Right lobe of liver (tissue), 6 donors: ENCODE measurements at places on chromosomes 1 and 21.

- no peak overlapping the region for H3K4me3 ChIP-seq
- no peaks in the 10 kb centered on the region for H3K36me3 ChIP-seq
- H3K27ac ChIP-seq = no peak overlapping the region
- no peak for DNase-seq
- H3K27me3 ChIP-seq = no peaks in the 10 kb centered on the region
Measured at GRCh38 chr1:3662080-3662671, 9.9 kb downstream of the TP73 start.

DNA sequence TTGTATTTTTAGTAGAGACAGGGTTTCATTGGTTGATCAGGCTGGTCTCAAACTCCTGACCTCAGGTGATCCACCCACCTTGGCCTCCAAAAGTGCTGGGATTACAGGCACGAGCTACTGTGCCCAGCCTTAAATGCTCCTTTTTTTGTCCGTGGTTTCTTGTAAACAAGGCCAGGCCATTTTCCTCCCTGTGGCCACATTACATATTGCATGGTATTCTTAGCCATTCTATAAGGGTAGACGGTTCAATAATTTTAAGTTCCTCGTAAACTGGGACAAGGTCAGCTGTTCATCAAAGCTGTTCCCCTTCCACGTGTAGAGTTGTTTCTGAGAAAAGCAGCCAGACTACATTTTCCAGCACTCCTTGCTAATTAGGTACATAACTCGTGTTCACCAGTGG, 10.3 kb upstream of the LUZP1 start:
- H3K4me1 ChIP-seq = no peaks in the 10 kb centered on the region
- DNase-seq = no peak
- H3K27ac ChIP-seq = no peak overlapping the region
- no peaks in the 10 kb centered on the region for H3K27me3 ChIP-seq
- no peaks in the 10 kb centered on the region for H3K36me3 ChIP-seq
- no peak overlapping the region for H3K4me3 ChIP-seq

GRCh38 chr1:59952065-59952464, 25.5 kb upstream of the CYP2J2 start:
- no peaks in the 10 kb centered on the region for H3K36me3 ChIP-seq
- no peaks in the 10 kb centered on the region for H3K4me1 ChIP-seq
- H3K27ac ChIP-seq = no peak overlapping the region
- H3K27me3 ChIP-seq = no peaks in the 10 kb centered on the region

DNA sequence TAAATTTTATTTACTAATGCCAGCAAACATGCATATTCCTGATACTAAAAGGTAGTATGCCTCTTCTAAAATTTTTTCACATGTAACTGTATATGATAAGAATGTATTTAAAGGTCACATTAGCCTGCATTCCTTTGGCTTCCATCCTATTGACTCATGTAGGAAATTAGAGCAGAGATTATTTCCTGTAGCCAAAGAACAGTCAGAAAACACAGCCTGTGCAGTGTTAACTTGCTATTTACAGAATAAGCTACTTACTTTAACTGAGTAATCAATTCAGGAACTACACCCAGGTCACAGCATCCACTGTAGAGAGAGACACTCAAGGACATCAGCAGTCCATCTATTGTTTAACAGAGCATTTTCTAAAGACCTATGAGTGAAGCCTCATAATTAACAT, 154.5 kb upstream of the ADGRL4 start:
- H3K4me3 ChIP-seq = no peak overlapping the region
- H3K27ac ChIP-seq = no peak overlapping the region
- H3K4me1 ChIP-seq = no peaks in the 10 kb centered on the region
- no peaks in the 10 kb centered on the region for H3K36me3 ChIP-seq
- H3K27me3 ChIP-seq = no peaks in the 10 kb centered on the region

GRCh38 chr1:245791410-245792312, 636.9 kb downstream of the KIF26B start:
- no peaks in the 10 kb centered on the region for H3K4me1 ChIP-seq
- H3K27ac ChIP-seq = no peak overlapping the region
- no peak for DNase-seq
- H3K36me3 ChIP-seq = no peaks in the 10 kb centered on the region
- H3K4me3 ChIP-seq = no peak overlapping the region

- no peak overlapping the region for H3K27ac ChIP-seq
- no peaks in the 10 kb centered on the region for H3K27me3 ChIP-seq
- H3K36me3 ChIP-seq = no peaks in the 10 kb centered on the region
- no peaks in the 10 kb centered on the region for H3K4me1 ChIP-seq
- DNase-seq = no peak
Measured at GRCh38 chr1:62333441-62333840, 14.2 kb upstream of the KANK4 start.

DNA sequence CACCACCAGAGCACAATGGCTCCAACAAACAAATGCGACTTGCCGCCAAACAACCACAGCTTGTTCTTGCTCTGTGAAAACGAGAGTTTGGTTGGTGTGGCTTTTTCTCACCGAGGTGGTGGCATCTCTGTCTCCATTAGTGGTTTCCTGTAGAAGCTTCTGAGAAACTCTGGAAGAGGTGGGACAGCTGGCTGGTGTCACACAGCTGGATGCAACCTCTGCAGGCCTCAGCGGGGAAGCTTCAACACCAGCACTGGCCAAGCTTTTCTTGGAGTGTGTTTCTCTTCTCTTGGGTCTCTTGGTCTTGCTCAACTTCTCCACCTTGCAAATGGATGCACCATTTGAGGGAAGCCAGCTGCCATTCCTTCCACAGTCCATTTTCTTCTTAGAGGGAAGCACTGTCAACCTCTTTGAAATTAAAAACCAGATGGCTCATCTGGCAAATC, 124.8 kb downstream of the KCNN3 start:
- H3K4me3 ChIP-seq = no peak overlapping the region
- H3K27ac ChIP-seq = no peak overlapping the region
- H3K36me3 ChIP-seq = no peaks in the 10 kb centered on the region
- H3K4me1 ChIP-seq = no peaks in the 10 kb centered on the region
- no peaks in the 10 kb centered on the region for H3K27me3 ChIP-seq

GRCh38 chr1:151839457-151840403, at the start of gene C2CD4D:
C2CD4D (minus strand) TSS chr1:151839820; CDS start chr1:151838989, 831 bp downstream.
- H3K4me3 ChIP-seq = peak within 1 kb of the TSS; percentile 57
- H3K36me3 ChIP-seq = no peaks in the 10 kb centered on the region
- DNase-seq = no peak
- peaks cover 6% of the 10 kb centered on the region for H3K4me1 ChIP-seq
- H3K27me3 ChIP-seq = no peaks in the 10 kb centered on the region
- H3K27ac ChIP-seq = no peak within 1 kb of the TSS

GRCh38 chr1:225996946-225997545, 2.1 kb downstream of the SDE2 start:
- no peak overlapping the region for H3K27ac ChIP-seq
- DNase-seq = no peak
- H3K4me1 ChIP-seq = peaks cover 11% of the 10 kb centered on the region

DNA sequence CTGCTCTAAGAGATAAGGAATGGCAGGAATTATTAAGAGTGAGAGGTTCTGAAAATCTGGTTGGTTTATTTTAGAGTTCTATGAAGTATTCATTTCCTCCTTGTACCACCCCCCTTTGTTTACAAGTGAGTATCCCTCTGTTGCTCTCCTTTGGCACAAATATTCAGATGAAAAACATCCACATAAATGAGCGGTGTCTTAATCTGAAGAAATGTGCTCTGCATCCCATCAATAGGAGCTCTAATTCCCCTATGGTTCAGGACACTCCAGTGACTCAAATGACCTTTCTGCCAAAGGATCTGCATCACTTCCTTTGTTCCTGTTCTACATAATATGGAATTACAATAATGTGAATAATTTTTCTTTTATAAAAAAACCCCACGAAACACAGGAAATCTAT, 16.6 kb downstream of the DDAH1 start:
- no peak for DNase-seq
- no peaks in the 10 kb centered on the region for H3K4me1 ChIP-seq
- peak overlapping the region; percentile 59 for H3K27ac ChIP-seq
- H3K27me3 ChIP-seq = no peaks in the 10 kb centered on the region

GRCh38 chr1:184685116-184685515, 69.5 kb downstream of the EDEM3 start:
- no peak overlapping the region for H3K4me3 ChIP-seq
- no peak for DNase-seq
- H3K27me3 ChIP-seq = no peaks in the 10 kb centered on the region
- H3K36me3 ChIP-seq = no peaks in the 10 kb centered on the region
- H3K27ac ChIP-seq = no peak overlapping the region
- no peaks in the 10 kb centered on the region for H3K4me1 ChIP-seq

DNA sequence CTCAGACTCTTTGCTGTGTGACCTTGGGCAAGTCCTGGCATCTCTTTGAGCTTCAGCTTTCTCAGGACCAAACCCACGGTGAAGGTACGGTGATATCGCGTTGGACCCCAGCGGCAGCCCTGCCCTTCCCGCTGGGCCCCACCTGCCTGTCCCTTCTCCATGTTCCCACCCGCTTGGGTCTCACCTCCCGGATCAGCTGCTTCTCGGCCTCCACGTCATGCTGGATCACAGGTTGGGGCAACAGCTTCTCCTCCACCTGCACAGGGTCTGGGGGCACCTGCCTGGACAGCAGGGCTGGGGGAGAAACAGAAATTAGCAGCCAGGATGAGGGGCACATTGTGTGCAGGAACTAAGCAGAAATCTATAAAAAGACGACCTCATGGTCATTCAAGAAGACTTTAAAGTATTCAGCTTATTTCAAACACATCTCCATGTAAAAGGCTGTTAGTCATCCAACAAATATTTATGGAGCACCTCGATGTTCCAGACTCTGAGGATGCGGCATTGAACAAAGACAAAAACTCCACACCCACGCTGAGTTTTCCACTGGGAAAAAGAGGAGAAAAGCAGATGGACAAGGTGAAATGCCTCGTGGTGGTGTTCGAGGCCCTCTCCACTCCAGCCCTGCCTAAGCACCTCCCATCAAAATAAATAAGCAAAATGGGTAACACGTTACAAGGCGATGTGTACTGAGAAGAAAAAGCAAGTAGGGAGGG, 19.5 kb downstream of the KIF17 start:
- H3K4me3 ChIP-seq = no peak overlapping the region
- no peaks in the 10 kb centered on the region for H3K4me1 ChIP-seq
- no peak overlapping the region for H3K27ac ChIP-seq
- no peak for DNase-seq
- H3K27me3 ChIP-seq = no peaks in the 10 kb centered on the region

GRCh38 chr21:15631342-15631741, 98.4 kb upstream of the USP25 start:
- H3K4me1 ChIP-seq = no peaks in the 10 kb centered on the region
- no peak overlapping the region for H3K4me3 ChIP-seq
- H3K27me3 ChIP-seq = no peaks in the 10 kb centered on the region
- no peaks in the 10 kb centered on the region for H3K36me3 ChIP-seq
- DNase-seq = no peak
- H3K27ac ChIP-seq = no peak overlapping the region

GRCh38 chr1:86068841-86069756, 87.5 kb downstream of the COL24A1 start:
- no peak overlapping the region for H3K4me3 ChIP-seq
- no peak for DNase-seq
- no peaks in the 10 kb centered on the region for H3K4me1 ChIP-seq
- H3K27ac ChIP-seq = no peak overlapping the region

- H3K27ac ChIP-seq = no peak overlapping the region
- no peaks in the 10 kb centered on the region for H3K4me1 ChIP-seq
- DNase-seq = no peak
- no peaks in the 10 kb centered on the region for H3K27me3 ChIP-seq
- no peak overlapping the region for H3K4me3 ChIP-seq
Measured at GRCh38 chr1:191279266-191279800, 801.7 kb upstream of the BRINP3 start.

- H3K27ac ChIP-seq = no peak overlapping the region
- no peaks in the 10 kb centered on the region for H3K4me1 ChIP-seq
- no peak for DNase-seq
- H3K4me3 ChIP-seq = no peak overlapping the region
- no peaks in the 10 kb centered on the region for H3K36me3 ChIP-seq
- H3K27me3 ChIP-seq = no peaks in the 10 kb centered on the region
Measured at GRCh38 chr1:207935166-207935583, 24.2 kb upstream of the CD34 start.

GRCh38 chr1:17134034-17134433, 14.8 kb upstream of the PADI2 start:
- H3K36me3 ChIP-seq = no peaks in the 10 kb centered on the region
- no peaks in the 10 kb centered on the region for H3K4me1 ChIP-seq
- H3K27ac ChIP-seq = no peak overlapping the region
- no peak overlapping the region for H3K4me3 ChIP-seq

DNA sequence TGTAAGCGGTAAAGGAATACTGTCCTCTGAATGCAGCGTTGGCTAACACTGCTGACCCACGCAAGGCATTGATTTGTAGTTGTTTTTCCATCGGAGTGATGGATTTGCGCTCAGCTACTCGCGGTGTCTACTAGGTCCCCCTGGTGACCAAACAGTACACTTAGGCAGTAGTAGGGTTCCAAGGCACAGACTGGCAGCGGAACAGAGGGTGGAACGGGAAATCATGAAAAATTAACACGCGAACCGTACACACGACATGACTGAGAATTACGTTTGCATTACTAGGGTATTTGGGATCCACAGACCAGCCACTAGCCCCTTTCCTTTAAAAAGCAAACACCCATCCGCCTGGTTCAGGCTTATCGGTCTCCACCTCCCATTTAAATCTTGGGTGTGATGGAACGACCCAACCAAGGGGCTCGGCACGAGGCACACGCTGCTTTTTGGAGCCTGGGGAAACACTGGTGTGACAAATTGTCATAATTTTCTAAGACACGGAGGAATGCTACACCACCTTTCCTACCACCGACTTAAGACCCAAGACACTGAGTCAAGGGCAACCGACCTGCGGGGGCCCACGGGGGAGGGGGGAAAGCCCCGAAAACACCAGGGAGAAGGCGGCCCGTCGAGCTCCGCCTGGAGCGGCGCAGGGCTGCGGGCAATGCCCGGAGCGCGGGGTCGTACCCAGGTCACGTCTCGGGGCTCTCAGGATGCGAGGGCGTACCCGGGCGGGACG, 699 bp downstream of the DIPK1A start:
- no peaks in the 10 kb centered on the region for H3K27me3 ChIP-seq
- H3K36me3 ChIP-seq = no peaks in the 10 kb centered on the region
- peak overlapping the region; percentile 94 for H3K27ac ChIP-seq
- DNase-seq = peak; percentile 78
- no peaks in the 10 kb centered on the region for H3K4me1 ChIP-seq

- H3K4me1 ChIP-seq = no peaks in the 10 kb centered on the region
- no peaks in the 10 kb centered on the region for H3K36me3 ChIP-seq
- no peak overlapping the region for H3K27ac ChIP-seq
- no peak overlapping the region for H3K4me3 ChIP-seq
Measured at GRCh38 chr1:227894831-227895451, 52.8 kb downstream of the WNT9A start.

DNA sequence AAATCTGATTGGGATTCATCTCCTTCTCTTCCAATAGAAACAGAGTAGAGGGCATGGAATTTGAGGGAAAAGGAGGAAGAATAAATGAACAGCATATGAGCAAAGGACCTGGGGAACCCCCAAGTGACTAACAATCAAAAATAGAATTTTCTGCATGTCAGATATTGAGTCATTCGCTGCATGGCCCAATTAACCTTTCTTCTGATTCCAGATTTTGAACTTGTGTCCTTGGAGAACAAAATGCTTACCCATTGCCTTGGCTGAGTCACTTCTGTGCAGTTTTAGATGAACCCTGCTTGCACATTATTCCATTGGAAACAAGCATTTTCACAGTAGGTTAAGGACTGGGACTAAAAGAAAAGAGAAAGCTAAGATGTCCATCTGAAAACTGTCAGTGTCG, 390.5 kb downstream of the ST6GALNAC3 start:
- DNase-seq = no peak
- H3K4me1 ChIP-seq = no peaks in the 10 kb centered on the region
- H3K27ac ChIP-seq = no peak overlapping the region
- H3K36me3 ChIP-seq = no peaks in the 10 kb centered on the region
- H3K27me3 ChIP-seq = no peaks in the 10 kb centered on the region
- no peak overlapping the region for H3K4me3 ChIP-seq
